ENCODE measurements at places on chromosomes 5 and 9. TPM values are rescaled to one million over a fixed set of nuclear protein-coding genes. Genes with fewer than 3 reads are reported as not detected.

The PCDHB4 gene
- 7.5 TPM for total RNA-seq

The KCNMB1 gene
- total RNA-seq: 5.1 TPM

The PCDHGC5 gene
- total RNA-seq: 2.1 TPM

The MYORG gene
- 11.5 TPM for total RNA-seq

The PLCXD3 gene
- total RNA-seq: 2.0 TPM

The BTNL3 gene
- total RNA-seq: not detected

The RECK gene
- total RNA-seq: 12.7 TPM

The SKP1 gene
- total RNA-seq: 158 TPM

The SLC25A48 gene
- total RNA-seq: 6.2 TPM

The AQP7 gene
- total RNA-seq: 193 TPM

The IL4 gene
- total RNA-seq: not detected

The MOB3B gene
- total RNA-seq: 13.1 TPM

The FOXB2 gene
- total RNA-seq: not detected

The LCN15 gene
- total RNA-seq: not detected

The MPDZ gene
- 44.2 TPM for total RNA-seq

The INSYN2B gene
- total RNA-seq: not detected

The OR13J1 gene
- not detected for total RNA-seq

DNA sequence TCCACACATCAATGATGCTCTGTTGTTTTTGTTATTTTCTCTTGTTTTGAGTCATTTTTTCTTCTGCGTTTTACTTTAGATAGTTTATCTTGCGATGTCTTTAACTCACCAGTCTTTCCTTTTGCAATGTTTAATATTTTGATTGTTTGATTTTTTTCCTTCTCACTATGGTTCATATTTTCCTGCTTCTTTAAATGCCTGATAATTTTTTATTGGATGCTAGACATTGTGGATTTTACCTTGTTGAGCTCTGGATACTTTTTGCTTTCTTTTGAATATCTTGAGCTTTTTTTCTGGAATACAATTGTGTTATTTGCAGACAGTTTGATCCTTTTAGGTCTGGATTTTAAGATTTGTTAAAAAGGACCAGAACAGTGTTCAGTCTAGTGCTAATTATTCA, 55.2 kb upstream of the GAS1 start:
- H3K36me3 ChIP-seq: no peaks in the 10 kb centered on the region
- no peak overlapping the region for H3K4me3 ChIP-seq
- no peak for DNase-seq
- no peak overlapping the region for H3K27ac ChIP-seq

- no peak overlapping the region for H3K4me3 ChIP-seq
- no peaks in the 10 kb centered on the region for H3K36me3 ChIP-seq
- H3K27ac ChIP-seq: no peak overlapping the region
Observed at GRCh38 chr5:167790462-167791260, 500.8 kb upstream of the WWC1 start.

- no peak overlapping the region for H3K4me3 ChIP-seq
- no peak overlapping the region for H3K27ac ChIP-seq
- H3K4me1 ChIP-seq: peaks cover 6% of the 10 kb centered on the region
- no peaks in the 10 kb centered on the region for H3K27me3 ChIP-seq
- no peaks in the 10 kb centered on the region for H3K36me3 ChIP-seq
- DNase-seq: no peak
Observed at GRCh38 chr9:4933177-4933576, 51.9 kb upstream of the JAK2 start.

- H3K36me3 ChIP-seq: no peaks in the 10 kb centered on the region
- DNase-seq: no peak
- no peak overlapping the region for H3K27ac ChIP-seq
- H3K4me1 ChIP-seq: no peaks in the 10 kb centered on the region
- no peak overlapping the region for H3K4me3 ChIP-seq
Observed at GRCh38 chr5:41246376-41246775, 33.0 kb upstream of the C6 start.

DNA sequence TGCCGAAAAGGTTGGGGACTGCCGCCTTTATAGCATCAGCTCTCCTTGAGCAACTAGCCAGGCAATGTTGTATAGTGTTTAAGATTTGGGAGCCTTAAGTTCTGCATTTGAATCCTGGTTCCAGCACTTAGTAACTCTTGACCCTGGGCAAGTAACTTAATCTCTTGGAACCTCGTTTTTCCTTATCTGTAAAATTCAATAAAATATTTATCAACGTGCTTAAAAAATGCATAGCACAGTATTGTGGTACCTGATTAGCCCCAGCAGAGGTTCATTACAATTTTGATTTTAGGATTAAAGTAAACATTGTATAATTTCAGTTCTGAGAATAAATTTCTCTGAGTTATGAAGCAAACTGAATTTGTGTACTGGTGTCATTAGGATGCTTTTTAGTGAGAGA, 66.4 kb downstream of the ZSWIM6 start:
- H3K4me1 ChIP-seq: no peaks in the 10 kb centered on the region
- no peak for DNase-seq
- H3K4me3 ChIP-seq: no peak overlapping the region
- H3K27me3 ChIP-seq: no peaks in the 10 kb centered on the region
- no peak overlapping the region for H3K27ac ChIP-seq

- H3K27ac ChIP-seq: no peak overlapping the region
- no peak overlapping the region for H3K4me3 ChIP-seq
- no peaks in the 10 kb centered on the region for H3K36me3 ChIP-seq
- DNase-seq: no peak
- no peaks in the 10 kb centered on the region for H3K27me3 ChIP-seq
Observed at GRCh38 chr9:125137200-125137599, 6.1 kb downstream of the SCAI start.

DNA sequence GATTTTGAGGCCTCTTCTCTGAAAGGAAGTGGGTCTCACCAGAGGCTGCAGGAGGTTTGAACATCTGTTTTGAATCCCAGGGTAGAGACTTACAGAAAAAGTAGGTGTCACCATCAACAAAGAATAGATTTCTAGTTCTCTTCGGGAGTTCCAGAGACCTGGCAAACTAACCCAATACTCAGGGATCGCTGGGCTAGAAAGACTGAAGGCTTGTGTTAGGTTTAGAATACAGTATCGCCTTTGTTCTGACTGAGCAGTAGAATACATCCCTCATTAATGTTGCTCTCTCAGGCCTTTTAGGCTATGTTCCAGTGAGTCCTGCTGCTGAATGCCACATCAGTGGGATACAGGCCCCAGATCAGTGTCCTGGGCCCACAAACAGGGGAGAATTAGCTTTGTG, 27.2 kb downstream of the RUSC2 start:
- DNase-seq: no peak
- no peaks in the 10 kb centered on the region for H3K36me3 ChIP-seq
- H3K4me1 ChIP-seq: peaks cover 12% of the 10 kb centered on the region
- no peak overlapping the region for H3K4me3 ChIP-seq
- no peaks in the 10 kb centered on the region for H3K27me3 ChIP-seq
- H3K27ac ChIP-seq: peak overlapping the region; percentile 93

DNA sequence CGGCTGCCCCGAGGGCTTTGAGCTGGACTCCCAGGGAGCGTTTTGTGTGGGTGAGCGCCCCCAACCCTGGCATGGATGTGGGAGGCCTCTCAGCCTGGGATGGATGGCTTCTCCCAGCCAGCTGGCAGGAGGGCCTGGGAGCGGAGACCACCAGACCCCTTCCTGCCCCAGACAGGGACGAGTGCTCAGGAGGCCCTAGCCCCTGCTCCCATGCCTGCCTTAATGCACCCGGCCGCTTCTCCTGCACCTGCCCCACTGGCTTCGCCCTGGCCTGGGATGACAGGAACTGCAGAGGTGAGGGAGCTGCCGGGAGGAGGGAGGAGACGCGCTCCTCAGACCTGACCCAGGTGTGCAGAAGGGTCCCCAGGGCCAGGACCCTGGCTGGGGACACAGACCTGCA, 17.4 kb upstream of the ASS1 start:
- no peaks in the 10 kb centered on the region for H3K36me3 ChIP-seq
- H3K4me1 ChIP-seq: no peaks in the 10 kb centered on the region
- no peak for DNase-seq
- H3K4me3 ChIP-seq: no peak overlapping the region
- H3K27me3 ChIP-seq: peaks cover 10% of the 10 kb centered on the region

- H3K4me1 ChIP-seq: no peaks in the 10 kb centered on the region
- peak; percentile 28 for DNase-seq
- H3K4me3 ChIP-seq: peak overlapping the region; percentile 29
- H3K27me3 ChIP-seq: no peaks in the 10 kb centered on the region
- no peak overlapping the region for H3K27ac ChIP-seq
Observed at GRCh38 chr5:10856683-10857337, 95.8 kb upstream of the DAP start.

GRCh38 chr5:82348784-82349425, 70.8 kb upstream of the RPS23 start:
- DNase-seq: no peak
- no peaks in the 10 kb centered on the region for H3K27me3 ChIP-seq
- H3K36me3 ChIP-seq: no peaks in the 10 kb centered on the region
- no peak overlapping the region for H3K27ac ChIP-seq
- H3K4me3 ChIP-seq: no peak overlapping the region

DNA sequence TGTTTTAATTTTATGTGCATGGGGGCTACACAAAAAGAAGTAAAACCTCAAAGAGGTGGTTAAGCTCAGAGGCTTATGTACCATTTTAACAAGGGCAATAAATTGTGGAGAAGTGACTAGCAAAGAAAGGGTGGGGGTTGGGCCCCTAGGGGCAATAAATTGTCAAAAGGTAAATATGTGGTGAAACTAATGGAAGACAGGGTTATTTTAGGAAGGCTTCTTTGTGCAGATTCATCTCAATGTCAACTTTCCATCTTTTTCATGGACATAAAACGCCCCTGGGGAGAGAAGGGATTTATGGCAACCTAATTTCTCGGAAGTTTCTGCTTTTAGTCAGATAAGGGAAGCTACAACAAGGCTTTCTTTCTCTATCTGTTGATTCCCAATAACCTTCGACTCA, 42.5 kb upstream of the GOLM1 start:
- H3K4me1 ChIP-seq: no peaks in the 10 kb centered on the region
- no peak for DNase-seq
- H3K27ac ChIP-seq: no peak overlapping the region
- H3K4me3 ChIP-seq: no peak overlapping the region
- no peaks in the 10 kb centered on the region for H3K27me3 ChIP-seq

- no peaks in the 10 kb centered on the region for H3K4me1 ChIP-seq
- no peak overlapping the region for H3K4me3 ChIP-seq
- H3K27me3 ChIP-seq: no peaks in the 10 kb centered on the region
- H3K27ac ChIP-seq: peak overlapping the region; percentile 7
- no peak for DNase-seq
Observed at GRCh38 chr5:180026734-180027458, 44.7 kb downstream of the RNF130 start.

DNA sequence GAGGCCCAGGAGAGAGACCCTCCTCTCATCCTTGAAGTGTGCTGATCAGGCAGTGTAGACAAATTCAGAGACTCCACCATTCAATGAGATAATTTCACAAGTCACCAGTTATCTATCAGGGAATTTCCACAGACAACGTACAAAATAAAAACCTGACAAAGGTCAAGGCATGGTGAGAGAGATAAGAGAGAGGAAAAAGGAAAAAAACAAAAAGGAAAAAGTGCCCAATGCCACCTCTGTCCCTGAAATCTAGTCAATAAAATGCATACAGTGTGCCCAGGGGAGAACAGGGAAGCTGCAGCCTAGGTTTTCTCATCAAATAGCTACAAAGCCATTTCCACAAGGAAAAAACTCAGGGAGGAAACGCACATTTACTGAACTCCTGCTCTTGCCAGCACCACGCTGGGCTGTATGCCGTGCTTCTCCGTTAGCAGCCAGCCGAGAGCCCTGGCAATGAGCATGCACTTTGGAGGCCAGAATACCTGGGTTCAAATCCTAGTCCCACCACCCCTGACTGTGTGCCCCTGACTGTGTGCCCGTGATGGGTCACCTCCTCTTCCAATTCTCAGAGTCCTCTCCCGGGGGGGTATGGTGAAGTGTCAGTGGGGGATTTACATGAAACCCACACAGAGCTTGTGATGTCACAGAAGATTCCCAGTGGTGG, 11.6 kb downstream of the WHRN start:
- no peaks in the 10 kb centered on the region for H3K36me3 ChIP-seq
- H3K4me3 ChIP-seq: no peak overlapping the region
- DNase-seq: no peak
- no peaks in the 10 kb centered on the region for H3K4me1 ChIP-seq

- H3K36me3 ChIP-seq: no peaks in the 10 kb centered on the region
- H3K27me3 ChIP-seq: no peaks in the 10 kb centered on the region
- no peak overlapping the region for H3K4me3 ChIP-seq
- no peak for DNase-seq
Observed at GRCh38 chr5:168312606-168313295, 21.3 kb downstream of the WWC1 start.

GRCh38 chr9:70811638-70812037, 309.8 kb downstream of the TRPM3 start:
- H3K27me3 ChIP-seq: no peaks in the 10 kb centered on the region
- no peak overlapping the region for H3K27ac ChIP-seq
- H3K4me3 ChIP-seq: no peak overlapping the region
- H3K4me1 ChIP-seq: no peaks in the 10 kb centered on the region
- no peaks in the 10 kb centered on the region for H3K36me3 ChIP-seq
- DNase-seq: no peak

- no peak for DNase-seq
- no peak overlapping the region for H3K27ac ChIP-seq
- H3K4me3 ChIP-seq: no peak overlapping the region
- H3K4me1 ChIP-seq: no peaks in the 10 kb centered on the region
Observed at GRCh38 chr5:168011096-168011495, 280.3 kb upstream of the WWC1 start.

GRCh38 chr5:82619097-82619496, 340.9 kb upstream of the RPS23 start:
- DNase-seq: no peak
- no peak overlapping the region for H3K27ac ChIP-seq
- H3K4me1 ChIP-seq: no peaks in the 10 kb centered on the region

- H3K4me1 ChIP-seq: peaks cover 12% of the 10 kb centered on the region
- H3K27ac ChIP-seq: peak overlapping the region; percentile 67
- no peak overlapping the region for H3K4me3 ChIP-seq
- DNase-seq: no peak
Observed at GRCh38 chr9:114367772-114368569, 19.8 kb downstream of the AKNA start.

GRCh38 chr5:39186722-39187539, 32.4 kb downstream of the FYB1 start:
- DNase-seq: no peak
- no peaks in the 10 kb centered on the region for H3K4me1 ChIP-seq
- H3K36me3 ChIP-seq: no peaks in the 10 kb centered on the region
- H3K4me3 ChIP-seq: no peak overlapping the region

DNA sequence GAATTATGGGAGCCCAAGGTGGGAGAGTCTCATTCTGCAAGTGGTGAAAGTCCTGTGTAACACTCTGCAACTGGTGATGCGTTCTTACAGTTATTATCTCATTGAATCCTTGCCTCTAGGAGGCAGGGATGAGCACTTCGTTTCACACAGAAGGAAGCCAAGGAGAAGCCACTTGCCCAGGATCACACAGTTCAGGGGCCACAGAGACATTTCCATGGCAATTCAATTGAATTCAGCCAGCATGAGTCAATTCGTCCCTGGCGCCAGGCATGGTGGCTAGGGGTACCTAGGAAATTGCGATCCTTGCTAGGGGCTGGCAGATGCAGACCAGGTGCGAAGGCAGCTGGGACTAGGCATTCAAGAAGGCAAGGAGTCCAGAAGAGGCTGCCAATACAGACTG, 26.2 kb downstream of the LHX2 start:
- no peak overlapping the region for H3K4me3 ChIP-seq
- no peaks in the 10 kb centered on the region for H3K27me3 ChIP-seq
- no peaks in the 10 kb centered on the region for H3K36me3 ChIP-seq
- no peak for DNase-seq
- peaks cover 8% of the 10 kb centered on the region for H3K4me1 ChIP-seq

- H3K36me3 ChIP-seq: no peaks in the 10 kb centered on the region
- H3K27me3 ChIP-seq: no peaks in the 10 kb centered on the region
- no peak for DNase-seq
- H3K4me1 ChIP-seq: peaks cover 15% of the 10 kb centered on the region
- no peak overlapping the region for H3K4me3 ChIP-seq
Observed at GRCh38 chr5:179766021-179766725, 27.6 kb upstream of the LTC4S start.
